ENCODE measurements at places on chromosomes 13 and 19.

GRCh38 chr13:98632961-98633360, 56.1 kb upstream of the STK24 start:
- DNase-seq = no peak

DNA sequence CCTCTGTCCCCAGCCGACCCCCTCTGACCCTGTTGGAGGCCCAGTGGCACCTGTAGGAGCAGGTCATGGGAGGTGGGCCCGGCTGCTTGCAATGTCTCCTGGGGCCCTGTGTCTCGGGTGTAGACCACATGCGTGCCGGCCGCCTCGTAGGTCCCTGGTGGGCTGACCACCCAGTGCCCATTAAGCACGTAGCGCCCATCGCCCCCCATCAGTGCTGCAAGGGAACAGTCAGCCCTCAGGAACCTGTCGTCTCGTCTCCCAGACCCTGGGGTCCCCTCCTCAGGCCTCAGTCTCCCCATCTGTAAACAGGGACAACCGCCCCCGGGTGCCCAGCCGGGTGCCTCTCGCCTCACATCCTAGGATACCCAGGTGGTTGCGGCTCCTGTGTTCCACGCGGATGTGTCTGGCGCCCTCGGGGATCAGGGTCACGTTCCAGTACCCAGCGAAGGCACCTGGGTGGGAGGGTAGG, 5.6 kb downstream of the ADAMTSL5 start:
- no peak for DNase-seq

DNA sequence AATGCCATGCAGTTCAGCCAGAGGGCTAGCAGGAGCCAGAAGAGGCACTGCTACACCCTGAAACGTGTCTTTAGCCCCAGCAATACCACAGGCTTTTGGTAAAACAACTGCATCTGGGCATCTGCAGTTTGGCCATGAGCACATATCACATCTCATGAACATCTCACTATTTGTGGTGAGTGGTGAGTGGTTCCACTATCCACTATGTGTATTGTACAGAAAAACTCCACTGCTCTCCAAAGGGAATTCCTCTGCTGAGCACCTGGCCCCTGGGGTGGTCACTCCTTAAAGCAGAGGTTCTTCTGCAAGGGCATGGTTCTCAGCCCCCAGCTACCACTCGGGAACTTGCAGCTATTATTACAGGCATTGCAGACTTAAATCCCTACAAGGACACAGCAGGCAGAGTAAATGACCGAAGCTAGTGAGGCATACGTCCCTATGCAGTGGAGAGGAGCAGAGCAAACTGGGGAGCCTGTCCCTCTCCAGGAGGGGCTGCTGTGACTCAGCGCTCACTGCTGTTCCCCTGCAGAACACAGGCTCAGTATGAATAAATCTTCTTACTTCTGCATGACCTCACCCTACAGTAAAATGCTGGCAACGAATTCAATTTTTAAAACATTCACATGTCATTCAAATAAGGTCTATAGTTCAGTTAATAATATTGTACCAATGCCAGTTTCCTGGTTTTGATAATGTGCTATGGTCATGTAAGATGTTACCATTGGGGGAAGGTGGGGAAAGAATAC, 332.4 kb upstream of the ZNF507 start:
- no peak for DNase-seq

GRCh38 chr13:39506559-39507390, 96.2 kb downstream of the LHFPL6 start:
- DNase-seq = no peak

GRCh38 chr13:76607866-76608265, 278.3 kb downstream of the KCTD12 start:
- DNase-seq = no peak

GRCh38 chr19:13122275-13122878, 4.3 kb downstream of the NACC1 start:
- DNase-seq = no peak
